ENCODE measurements at places on chromosomes 12 and 14.
A peak's percentile ranks its signal among the peaks of the same experiment; 100 is the strongest.

GRCh38 chr14:100975671-100976070 lies 72.1 kb upstream of the RTL1 start:
- DNase-seq: no peak

GRCh38 chr12:19633641-19634040 lies 194.3 kb downstream of the AEBP2 start:
- no peak for DNase-seq

GRCh38 chr14:70601162-70601561 lies 707 bp upstream of the MED6 start:
- DNase-seq: no peak

GRCh38 chr12:57759360-57759980 lies 4.6 kb downstream of the MARCHF9 start:
- peak; percentile 62 for DNase-seq

GRCh38 chr14:20980906-20981305 lies 8.9 kb upstream of the METTL17 start:
- DNase-seq: no peak

- DNase-seq: no peak
Measured at GRCh38 chr12:27455589-27455988, 9.1 kb downstream of the SMCO2 start.

- DNase-seq: peak; percentile 17
Measured at GRCh38 chr14:90659156-90659555, 157.1 kb downstream of the TTC7B start.

GRCh38 chr12:464484-465267 lies 4.9 kb downstream of the B4GALNT3 start:
- DNase-seq: no peak

DNA sequence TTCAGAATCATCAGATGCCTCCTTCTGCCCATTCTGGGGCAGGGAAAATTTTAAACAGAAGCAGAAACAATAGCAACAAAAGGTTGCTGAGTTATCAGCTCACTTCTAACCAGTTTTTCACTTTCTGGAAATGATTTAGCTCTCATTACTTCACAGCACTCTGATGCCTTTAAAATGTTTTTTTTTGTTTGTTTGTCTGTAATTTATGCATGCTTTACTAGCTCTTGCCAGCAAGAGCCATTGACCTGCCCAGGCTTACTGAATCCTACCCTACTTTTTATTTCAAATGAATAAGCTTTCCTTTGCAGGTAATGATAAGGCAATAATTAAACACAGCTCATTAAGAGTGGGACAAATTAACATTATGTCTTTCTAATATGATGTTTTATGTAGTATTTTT lies 466.1 kb upstream of the NOVA1 start:
- DNase-seq: no peak

DNA sequence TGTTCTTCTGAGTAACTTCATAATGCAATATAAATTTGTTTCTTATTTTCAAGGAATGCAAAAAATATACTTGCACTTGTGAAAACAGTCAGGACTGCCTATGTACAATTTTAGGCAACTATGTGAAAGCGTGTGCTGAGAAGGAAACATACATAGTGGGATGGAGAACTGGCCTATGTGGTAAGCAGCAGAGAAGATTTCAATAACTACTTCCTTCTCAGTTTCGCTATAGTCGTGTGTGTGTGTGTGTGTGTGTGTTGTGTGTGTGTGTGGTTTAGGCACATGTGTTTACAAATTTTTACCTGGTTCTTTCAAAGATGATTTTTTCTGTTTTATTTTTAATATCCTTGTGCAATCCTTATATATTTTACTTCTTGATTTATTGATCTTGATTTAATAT lies 211.8 kb downstream of the LRRK2 start:
- no peak for DNase-seq

DNA sequence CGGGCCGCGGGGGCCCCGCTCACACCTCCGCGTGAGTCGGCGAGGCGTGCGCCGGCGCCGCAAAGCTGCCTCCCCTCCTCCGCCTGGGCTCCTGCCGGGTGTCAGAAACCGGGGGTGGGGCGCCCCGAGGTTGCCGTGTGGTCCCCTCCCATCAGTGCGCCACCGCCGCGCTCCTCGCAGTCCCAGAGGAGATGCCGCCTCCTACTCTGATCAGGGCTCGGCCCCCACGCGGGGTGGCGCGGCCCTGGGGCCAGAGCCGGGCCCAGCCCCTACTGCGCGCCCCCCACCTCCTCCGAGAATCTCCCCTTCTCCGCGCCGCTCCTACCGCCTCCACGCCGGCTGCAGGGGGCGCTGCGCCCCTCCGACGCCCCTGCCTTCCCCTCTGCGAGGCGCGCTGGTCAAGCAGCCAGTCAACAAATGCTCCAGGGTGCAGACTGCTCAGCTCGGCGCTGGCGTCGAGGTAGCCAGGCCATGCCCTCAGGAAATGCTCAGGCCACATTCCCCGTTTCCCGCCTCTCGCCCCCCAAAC lies 467 bp upstream of the JAG2 start:
- DNase-seq: peak; percentile 57

GRCh38 chr14:34111953-34112352 lies 161.1 kb upstream of the EGLN3 start:
- DNase-seq: no peak

DNA sequence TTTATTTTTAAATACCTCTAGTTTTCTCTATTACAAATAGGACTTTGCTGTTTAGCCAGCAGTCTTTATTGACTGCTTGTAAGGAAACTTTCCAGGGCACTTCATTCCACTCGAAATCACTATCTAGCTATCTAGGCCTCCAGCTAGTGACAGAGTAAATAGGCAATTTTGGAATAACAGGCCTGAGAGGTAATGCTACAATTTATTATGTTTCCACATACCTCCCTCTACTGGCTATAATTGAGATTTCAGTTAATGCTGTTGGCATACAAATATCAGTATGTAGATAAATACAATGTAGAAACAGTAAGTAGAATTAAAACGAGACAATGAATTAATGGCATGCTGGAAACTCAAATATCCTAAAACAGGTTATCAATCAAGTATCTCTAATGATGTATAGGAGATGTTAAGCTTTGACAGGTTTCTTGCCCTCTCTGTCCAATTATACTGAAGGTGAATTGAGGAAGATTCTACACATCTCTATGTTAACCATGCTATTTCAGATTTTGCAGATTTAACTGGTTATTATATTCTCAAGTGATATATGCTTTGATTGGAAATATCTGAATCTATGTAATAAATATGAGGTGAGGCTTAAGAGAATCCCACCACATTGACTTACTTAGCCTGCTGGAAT lies 7.2 kb downstream of the DTD2 start:
- DNase-seq: peak; percentile 80

DNA sequence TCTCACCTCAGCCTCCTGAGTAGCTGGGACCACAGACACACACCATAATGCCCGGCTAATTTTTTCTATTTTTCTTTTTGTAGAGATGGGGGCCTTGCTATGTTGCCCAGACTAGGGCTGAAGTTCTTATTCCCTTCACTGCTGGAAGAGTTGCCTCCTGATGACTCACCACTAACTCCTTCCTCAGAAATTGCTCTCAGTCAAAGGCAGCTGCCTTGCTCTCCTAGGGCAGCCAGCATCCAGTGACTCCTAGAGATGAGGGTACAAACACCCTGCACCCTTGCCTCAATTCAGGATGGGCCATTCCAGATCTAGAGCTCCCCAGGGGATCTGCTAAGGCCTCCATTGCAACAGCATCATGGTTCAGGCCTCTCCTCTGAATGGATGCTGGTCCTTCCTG lies 54.0 kb upstream of the RASSF8 start:
- DNase-seq: no peak

DNA sequence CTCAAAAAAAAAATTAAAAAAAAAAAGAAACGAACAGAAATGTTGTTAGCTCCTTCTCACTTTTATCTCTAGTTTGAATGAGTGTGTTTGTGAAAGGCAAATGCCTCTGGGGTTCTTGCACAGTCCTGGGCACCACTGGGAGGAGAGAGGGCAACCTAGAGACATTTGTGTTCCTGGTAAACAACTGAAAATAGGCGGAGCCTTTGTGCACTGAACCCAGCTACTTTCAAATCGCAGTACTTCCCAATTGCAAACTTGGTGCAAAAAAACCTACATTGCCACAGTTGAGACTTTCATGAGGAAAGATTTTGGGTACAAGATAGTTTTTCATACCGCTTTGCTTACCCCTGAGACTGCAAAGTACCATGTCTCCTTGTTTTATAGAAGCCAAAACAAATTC lies 430.0 kb downstream of the ZFP36L1 start:
- DNase-seq: no peak

DNA sequence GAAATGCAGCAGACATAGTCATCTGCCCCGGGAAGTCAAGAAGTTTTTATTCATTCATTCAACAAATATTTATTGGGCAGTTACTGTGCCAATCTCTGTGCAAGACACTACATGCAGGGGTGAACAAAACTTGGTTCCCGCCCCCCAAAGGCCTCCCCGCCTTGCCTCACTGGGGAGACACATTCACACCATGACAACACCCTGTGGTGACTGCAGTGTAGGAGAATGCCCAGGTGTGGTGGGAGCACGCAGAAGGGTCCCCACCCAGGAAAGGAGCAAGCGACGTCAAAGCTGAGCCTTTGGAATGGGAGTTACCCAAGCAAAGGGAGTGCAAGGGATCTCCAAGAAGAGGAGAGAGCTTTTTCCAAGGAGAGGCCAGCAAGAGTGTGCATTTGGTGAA lies 1.6 kb upstream of the AQP6 start:
- no peak for DNase-seq

GRCh38 chr12:121797937-121798786 lies 4.7 kb upstream of the RHOF start:
- peak; percentile 57 for DNase-seq

DNA sequence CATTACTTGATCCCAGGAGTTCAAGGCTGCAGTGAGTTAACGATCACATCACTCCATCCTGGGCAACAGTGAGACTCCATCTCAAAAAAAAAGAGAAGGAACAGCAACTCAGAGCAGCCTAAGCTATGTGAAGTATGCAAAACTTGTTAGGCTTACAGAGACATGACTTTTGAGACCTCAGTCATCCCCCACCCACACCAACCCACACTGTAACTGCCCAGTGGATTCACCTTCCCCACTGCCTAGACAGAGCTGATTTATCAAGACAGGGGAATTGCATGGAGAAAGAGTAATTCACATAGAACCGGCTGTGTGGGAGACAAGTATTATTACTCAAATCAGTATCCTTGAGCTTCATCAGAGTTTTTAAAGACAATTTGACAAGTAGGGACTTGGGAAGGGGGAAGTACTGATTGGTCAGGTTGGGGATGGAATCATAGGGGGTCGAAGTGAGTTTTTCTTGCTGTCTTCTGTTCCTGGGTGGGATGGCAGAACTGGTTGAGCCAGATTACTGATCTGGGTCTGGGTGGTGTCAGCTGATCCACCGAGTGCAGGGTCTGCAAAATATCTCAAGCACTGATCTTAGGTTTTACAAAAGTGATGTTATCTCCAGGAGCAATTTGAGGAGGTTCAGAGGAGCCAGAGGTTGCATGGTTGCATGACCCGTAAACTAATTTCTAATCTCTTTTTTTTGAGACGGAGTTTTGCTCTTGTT lies 6.2 kb upstream of the WDR89 start:
- DNase-seq: no peak

DNA sequence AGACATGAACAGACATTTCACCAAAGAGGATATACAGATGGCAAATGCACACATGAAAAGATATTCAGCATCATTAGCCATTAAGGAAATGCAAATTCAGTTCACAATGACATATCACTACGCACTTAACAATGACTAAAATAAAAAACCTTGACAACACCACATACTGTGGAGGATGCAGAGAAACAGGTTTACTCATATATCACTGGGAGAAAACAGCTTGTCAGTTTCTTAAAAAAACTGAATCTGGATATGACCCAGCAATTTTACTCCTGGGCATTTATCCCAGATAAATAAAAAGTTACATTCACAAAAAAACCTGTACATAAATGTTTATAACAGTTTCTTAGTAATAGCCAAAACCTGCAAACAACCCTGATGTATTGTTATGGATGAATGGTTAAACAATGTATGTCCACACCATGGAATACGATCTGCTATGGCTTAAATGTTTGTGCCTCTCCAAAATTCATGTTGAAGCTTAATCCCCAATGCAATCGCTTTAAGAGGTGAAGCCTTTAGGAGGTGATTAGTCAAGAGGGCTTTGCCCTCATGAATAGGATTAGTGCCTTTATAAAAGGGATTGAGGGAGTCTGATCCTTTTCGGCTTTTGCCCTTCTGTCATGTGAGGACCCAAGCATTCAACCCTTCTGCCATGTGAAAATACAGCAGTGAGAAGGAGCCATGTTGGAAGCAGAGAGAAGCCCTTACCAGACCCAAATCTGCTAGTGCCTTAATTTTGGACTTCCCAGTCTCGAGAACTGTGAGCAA lies 36.0 kb upstream of the PPP4R3A start:
- DNase-seq: no peak

DNA sequence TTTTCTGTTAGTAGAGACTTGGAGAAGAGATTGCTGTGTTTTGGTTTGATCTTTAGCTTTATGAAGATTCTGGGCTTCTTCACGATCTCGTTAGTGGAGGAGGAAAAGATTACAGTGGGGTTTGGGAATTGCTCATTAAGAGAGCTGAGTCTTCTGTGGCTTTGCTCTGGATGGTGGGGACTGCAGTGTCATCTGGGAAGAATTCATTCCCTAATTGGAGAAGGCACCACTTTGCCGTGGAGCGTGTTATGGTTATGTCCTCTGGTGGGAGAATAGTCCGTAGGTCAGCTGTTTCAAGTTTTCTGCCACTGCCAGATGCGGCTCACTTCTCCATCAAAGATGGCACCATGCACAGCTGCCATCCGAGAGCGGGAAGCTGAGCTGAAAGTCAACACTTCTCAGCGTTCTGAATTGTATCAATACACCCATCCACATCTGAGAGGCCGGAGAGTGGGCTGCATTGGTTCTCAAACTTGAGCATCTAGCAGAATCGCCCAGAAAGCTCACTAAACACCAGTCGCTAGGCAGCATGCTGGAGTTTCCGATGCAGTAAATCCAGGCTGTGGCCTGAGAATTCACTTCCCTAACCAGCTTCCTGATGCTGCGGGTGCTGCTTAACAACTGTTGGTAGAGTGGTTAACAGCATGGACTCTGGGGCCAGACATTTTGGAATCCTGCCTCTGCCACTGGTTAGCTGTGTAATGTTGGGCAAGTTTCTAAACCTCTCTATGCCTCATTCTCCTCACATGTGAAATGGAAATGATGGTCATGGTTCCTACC lies 117.8 kb downstream of the PLXNC1 start:
- peak; percentile 48 for DNase-seq

DNA sequence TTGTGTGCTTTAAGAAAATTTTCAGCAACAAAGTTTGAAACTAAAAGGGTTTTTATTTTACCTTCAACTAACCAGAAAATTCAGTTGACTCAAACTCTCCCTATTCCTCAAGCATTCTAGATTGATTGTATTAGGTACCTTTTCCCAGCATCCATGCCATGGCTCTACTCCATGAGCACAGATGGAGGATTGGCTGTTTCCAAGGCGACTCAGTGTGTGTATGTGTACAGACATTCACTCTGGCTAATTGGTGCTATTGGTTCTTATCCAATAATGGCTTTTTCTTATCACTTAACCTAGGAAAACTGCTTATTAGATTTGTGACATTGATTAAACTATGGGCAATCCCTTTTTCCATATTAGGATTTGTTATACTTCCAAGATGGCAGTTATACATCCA lies 202.6 kb downstream of the ANO6 start:
- DNase-seq: no peak

- no peak for DNase-seq
Measured at GRCh38 chr12:79973801-79974200, 38.9 kb upstream of the PPP1R12A start.
